ENCODE measurements at places on chromosomes 4 and X.

- DNase-seq, result no peak
These were observed 2.0 kb upstream of the DDX3X start for GRCh38 chrX:41332005-41332404.

DNA sequence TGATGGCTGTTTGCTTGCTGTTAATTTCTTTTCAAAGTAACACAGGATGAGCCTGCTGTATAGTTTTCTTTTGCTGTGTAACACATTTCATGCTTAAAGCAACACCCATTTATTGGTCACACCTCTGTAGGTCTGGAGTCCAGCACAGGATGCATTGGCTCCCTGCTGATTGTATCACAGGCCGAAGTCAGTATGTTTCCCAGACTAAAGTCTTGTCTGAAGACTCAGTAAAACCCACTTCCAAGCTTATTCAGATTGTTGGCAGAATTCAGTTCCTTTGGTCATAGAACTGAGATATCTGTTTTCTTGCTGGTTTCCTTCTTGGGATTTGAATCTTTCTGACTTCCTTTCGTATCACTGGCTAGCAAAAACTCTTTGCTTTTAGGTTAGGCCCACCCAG is 54.3 kb downstream of the LRP2BP start:
- no peak for DNase-seq

DNA sequence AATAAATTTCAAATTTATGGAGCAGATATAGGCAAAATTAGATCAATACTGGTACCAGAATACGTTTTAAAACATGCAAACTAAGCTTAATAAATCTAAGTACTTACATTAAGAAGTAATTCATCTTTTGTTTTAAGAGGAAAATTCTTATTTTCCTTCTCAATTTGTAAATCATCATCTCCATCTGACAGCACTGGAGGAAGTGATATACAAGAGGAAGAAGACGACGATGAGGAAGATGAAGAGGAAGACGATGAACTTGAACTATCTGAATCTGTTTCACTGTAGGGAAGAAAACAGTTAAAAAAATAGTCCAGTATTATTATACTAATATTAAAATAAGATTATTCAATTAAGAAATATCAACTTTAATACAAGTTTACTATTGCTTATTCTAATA is 2.6 kb downstream of the NAF1 start:
- DNase-seq, result no peak

- peak; percentile 28 for DNase-seq
These were observed 44.7 kb downstream of the TMEM150C start for GRCh38 chr4:82517043-82517442.

- DNase-seq, result no peak
These were observed 26.9 kb downstream of the CSF2RA start for GRCh38 chrX:1295550-1295949.

- DNase-seq, result peak; percentile 71
These were observed 229.1 kb downstream of the VEGFC start for GRCh38 chr4:176563591-176563990.

DNA sequence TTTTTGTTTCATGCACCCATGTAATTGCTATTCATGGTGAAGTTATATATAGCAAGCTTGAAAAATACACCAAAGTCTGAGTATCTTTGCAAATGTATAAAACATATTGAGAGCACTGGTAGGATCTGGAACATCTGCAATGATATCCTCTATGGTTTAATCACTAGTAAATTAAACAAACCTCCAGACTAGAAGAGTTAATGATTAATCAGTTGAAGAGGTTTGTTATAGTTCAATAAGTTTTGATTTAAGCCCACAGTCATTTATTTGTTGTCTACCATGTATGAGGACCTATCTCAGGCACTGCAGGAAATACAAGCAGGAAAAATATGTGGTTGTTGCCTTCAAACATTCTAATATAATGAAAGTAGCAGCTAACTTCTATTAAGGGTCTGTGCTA is 16.5 kb downstream of the CYBB start:
- DNase-seq, result no peak

GRCh38 chr4:133594390-133595207 is 445.5 kb downstream of the PCDH10 start:
- DNase-seq, result peak; percentile 57

- DNase-seq, result peak; percentile 97
These were observed 54.2 kb downstream of the PLAC1 start for GRCh38 chrX:134603806-134604700.

DNA sequence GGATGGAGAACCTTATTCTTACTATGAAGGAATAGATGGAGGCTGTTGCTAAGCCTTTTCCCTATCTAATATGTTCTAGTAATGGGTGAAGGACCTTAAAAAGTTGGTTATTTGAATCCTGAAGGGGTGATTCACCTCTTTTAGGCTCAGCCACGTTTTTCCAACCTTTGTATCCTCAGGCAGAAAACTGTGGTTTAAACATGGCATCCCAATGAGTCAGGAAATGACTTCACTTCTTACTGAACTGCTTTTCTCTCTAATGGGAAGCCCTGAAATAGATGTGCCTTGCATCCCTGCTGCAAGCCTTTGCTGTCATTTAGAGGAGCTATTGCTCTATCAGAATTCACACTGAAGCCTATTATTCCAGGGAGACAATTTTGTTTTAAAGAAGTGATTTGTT is 191.0 kb upstream of the ARX start:
- peak; percentile 60 for DNase-seq

DNA sequence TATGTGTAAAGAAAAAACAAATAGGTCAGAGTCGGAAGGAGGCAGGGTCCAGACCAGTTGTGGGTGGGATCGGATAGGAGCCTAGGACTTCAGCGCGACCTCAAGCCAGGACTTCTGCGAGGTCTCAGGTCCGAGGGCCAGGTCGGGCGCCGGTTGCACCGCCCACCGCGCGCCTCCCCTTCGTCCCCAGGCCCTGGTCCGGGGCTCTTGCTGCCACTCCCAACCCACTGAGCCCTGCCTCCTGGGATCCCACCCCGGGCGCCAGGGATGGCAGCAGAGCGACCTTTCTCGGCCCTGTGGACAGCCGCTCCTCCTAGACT is 12.3 kb downstream of the PITX2 start:
- DNase-seq, result no peak

- DNase-seq, result peak; percentile 62
These were observed 13.9 kb downstream of the ANAPC10 start for GRCh38 chr4:145083891-145084605.

DNA sequence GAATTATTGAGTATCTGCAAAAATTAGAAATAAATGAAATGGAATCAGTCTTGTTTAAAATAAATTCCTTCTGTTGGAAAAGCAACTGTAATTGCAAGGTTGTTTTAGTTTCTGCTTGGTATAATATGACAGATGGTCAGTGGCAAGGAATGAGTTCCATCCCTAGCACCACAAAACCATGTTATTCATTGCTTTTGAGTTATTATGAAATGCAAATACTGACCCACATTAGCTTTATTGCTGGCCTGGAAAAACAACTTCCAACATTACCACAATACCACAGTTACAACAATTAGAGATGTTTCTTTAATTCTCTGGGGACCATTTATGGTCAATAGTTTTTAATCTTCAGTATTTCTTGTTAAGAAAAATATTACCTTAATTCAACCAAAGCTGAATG is 194.4 kb downstream of the TMA16 start:
- no peak for DNase-seq

DNA sequence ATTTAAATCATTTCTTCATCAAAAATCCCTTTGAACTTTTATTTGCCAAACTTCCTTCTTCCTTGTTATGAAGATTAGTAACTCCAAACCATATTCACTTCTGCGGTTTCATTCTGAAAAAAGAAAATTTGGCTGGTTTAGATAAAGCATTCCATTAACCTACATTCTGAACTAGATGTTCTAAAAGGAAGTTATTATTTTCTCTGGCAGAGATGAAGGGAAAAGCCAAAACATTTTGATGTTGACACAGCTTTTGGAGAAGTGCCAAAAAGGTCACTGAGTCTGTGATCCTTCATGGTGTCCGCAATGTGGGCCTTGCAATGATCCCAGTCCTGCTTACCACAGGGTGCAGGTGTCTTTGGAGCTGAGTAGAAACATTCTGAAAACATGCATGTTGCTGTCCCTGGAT is 36.0 kb downstream of the CXCL8 start:
- peak; percentile 83 for DNase-seq

DNA sequence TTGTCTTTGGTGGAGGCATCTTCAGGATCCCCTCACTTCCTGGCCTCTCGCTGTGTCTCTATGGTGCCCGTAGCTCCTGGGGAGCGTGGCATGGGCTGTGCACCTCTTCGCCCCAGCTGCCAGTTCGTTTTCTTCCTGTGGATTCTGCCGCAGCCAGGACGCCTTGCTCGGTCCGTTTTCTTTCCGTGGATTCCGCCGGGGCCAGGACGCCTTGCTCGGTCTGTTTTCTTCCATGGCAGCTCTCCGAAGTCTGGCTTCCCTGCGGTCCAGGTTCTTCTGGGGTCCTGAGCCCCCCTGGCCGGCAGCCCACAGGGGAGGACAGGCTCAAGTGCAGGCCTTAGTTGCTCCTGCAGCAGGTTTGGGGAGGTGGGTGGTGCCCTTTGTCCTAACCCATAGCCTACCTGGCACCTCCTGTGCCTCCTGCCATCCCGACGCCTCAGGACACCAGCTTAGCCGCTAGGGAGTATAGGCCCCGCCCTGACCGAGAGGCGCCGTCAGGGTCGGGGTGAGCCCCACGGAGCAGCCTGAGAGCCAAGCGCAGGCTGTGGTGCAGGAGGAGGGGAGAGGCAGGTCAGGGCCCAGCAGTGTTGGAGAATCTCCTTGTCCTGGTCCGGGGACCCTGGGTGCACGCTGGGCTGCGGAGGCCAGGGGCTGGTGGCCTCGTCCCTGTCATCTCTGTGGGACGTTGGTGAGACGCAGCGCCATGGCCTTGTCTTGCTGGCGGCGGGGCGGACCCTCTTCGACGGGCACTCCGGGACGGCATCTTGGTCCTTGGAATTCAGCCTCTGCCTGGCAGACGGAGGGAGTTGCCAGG is 27.1 kb downstream of the UVSSA start:
- DNase-seq, result no peak

DNA sequence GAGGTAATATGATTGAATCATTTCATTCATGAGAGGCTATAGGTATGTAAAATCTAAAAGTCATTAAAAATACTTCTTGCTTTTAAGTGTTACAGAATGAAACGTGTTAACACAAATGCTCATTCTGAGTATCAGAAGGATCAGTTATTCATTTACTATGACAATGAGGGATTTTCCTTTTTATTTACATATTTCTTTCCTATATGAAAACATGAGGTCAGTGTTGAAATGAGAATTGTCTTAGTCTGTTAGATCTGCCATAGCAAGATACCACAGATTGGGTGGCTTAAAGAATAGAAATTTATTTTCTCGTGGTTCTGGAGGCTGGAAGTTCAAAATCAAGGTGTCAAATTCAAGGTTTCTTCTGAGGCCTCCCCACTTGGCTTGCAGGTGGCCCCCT is 181.2 kb downstream of the ARHGAP10 start:
- no peak for DNase-seq

- DNase-seq, result no peak
These were observed 102.7 kb upstream of the FAM9C start for GRCh38 chrX:13147147-13147546.

DNA sequence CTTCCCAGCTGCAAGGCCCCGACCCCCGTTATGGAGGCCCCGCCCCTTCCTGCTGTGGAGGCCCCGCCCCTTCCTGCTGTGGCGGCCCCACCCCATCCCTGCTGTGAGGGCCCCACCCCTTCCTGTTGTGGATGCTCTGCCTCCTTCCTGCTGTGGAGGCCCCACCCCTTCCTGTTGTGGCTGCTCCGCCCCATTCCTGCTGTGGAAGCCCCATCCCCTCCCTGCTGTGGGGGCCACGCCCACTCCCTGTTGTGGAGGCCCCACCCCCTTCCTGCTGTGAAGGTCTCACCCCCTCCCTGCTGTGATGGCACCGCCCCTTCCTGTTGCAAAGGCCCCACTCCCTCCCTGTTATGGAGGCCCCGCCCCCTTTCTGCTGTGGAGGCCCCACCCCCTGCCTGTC is 104.9 kb upstream of the PSAPL1 start:
- DNase-seq, result peak; percentile 6

GRCh38 chr4:116942315-116942714 is 143.1 kb downstream of the TRAM1L1 start:
- no peak for DNase-seq

GRCh38 chrX:21798677-21799219 is 40.7 kb upstream of the MBTPS2 start:
- peak; percentile 18 for DNase-seq

DNA sequence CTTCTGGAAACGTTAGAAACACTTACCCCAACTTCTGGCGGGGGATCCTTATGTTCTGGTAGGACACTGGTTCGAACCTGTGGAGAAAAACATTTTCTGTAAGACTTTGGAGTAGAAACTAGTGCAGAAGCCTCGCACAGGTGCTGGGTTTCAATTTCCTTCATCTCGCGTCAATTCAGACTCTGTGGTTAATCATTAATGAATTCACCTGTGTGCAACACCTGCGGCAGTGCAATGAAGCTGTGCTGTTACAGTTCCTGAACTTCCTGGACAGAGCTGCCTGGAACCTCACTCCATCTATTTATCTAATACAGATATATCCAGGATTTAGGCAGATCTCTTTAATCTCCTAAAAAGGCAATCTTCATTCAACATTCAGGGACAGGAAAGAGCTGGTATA is 531.4 kb downstream of the INPP4B start:
- no peak for DNase-seq

DNA sequence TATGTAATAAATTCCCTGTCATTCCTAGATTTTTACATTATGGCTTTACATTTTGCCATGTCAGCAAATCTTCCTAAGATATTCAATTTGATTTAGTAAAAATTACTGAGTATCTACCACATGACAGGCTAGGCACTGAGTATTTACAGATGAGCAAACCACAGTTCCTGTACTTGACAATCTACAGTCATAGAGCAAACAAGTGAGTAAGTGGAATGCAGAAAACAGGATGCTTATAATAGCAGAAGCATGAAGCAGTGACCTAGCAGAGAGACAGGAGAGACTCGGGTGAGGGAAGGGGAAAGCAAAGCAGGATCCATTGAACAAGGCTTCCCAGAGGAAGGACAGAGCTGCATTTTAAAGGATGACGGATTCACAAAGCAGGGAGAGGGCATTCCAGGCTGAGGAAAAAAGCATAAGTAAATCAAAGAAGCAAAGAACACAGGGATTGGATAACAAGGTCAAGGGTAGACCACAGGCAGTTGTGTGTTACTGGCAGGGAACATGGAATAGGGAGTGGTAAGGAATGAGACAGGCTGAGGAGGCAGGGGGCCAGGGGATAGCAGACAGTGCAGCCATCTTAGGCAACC is 124.7 kb upstream of the C1QTNF7 start:
- DNase-seq, result peak; percentile 89

- DNase-seq, result peak; percentile 63
These were observed 155.3 kb upstream of the EDNRA start for GRCh38 chr4:147325571-147325981.

DNA sequence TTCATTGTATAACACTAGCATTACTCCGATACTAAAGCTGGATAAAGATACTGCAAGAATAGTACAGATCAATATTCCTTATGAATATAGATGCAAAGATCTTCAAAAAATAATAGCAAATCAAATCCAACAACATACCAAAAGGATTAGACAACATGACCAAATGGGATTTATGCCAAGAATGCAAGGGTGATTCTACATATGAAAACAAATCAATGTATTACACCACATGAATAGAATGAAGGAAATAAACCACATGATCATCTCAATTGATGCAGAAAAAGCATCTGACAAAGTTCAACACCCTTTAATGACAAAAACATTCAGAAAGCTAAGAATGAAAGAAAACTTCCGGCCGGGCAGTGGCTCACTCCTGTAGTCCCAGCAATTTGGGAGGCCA is 42.8 kb downstream of the CUL4B start:
- DNase-seq, result peak; percentile 67

- peak; percentile 88 for DNase-seq
These were observed 1042.5 kb upstream of the PABPC4L start for GRCh38 chr4:135244056-135244455.

- DNase-seq, result peak; percentile 78
These were observed 378.6 kb upstream of the ANXA10 start for GRCh38 chr4:167713756-167714155.

Measured in fibroblast of upper back skin (primary cell).